ENCODE measurements at places on chromosomes 5 and 9. TPM values are rescaled to one million over a fixed set of nuclear protein-coding genes. Genes with fewer than 3 reads are reported as not detected.

DNA sequence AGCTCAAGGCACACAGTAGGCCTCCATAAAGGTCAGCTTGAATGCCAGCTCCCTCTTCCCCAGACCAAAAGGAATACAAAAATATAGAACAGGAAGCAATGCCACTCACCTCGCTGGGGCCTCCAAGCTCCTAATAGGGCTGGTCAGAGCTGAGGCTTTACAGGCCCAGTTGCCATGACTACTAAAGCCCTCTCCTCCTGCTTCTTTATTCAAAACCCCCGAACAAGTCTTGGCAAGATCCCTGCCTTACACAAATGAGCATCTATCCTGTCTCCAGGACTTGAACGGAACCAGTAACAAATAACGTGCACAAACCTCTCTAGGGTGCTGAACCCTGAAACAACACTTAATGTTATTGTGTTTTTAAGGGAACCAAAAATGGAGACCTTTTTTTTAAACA lies 136.3 kb downstream of the SIL1 start:
- no peak for DNase-seq

DNA sequence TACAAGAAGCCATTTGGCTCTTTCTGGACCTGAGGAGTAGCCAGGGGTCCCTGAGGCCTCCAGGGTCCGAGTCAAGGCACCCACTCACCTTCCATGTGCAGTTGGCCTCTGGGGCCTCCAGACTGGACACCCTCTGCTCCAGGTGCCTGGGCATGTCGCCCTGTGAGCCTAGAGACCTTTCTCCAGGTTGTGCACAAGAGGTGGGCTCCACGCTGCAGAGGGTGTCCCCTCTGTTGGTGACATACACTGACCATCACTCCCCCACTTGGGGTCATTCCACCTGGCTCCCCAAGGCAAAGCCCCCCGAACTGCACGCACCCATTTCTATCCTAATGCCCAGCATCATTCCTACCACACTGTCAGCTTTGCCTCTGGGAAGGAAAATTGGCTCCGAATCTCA lies 48.8 kb downstream of the RASGEF1C start:
- DNase-seq = no peak

GRCh38 chr5:134255418-134256150 lies 29.7 kb upstream of the PPP2CA start:
- no peak for DNase-seq

GRCh38 chr5:533243-533954 lies 9.2 kb upstream of the SLC9A3 start:
- no peak for DNase-seq

The SPATA31D4 gene
- total RNA-seq = not detected

DNA sequence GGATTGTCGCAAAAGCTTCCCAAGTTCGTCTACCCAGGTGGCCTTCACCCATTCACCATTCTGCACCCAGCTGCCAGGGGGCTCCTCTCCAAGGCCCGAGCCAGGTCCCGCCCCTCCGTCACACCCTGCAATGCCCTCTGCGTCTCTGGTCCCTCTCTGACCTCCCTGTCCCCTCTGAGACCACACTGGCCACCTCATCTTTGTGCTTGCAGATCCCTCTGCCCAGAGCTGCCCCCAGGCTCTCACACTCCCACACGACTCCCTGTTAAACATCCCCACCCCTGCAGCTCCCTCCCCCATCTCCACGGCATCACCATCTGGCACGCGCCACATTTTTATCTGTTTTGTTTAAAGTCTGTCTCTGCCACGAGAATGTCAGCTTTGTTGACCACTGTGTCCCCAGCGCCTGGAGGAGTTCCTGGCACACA lies 243.6 kb downstream of the PBX3 start:
- no peak for DNase-seq

DNA sequence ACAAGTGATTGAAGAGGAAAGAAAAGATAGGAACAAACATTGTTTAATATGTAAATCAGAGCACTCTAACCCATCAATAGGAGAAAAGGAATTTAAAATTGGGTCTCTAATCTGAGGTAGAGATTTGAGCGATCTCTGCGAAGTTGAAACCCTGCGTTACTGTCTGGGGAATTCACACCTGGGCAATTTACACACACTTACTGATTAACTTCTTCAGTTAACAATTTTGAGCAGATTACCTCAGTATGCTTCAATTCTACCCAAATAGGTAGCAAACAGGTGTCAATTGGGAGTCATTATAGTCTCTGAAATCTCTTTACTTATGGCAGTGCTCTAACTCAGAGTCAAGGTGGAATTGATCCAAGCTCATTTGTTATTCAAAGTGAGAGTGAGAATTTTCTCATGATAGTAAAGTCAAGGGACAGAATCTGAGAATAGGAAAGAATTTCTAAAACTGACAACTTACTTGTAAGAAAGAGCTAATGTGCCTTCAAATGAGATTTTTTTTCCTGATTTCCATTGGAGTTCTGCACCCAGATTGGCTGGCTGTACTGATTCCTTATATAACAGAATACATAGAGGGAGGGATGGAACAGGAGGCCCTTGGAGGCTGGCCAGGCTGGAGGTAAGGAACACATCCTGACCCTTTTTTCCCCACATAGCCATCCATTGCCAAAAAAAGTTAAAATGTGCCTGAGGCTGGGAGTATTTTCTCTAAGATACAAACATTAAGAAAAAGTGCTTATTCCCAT lies 27.1 kb upstream of the IFNA14 start:
- DNase-seq = no peak

DNA sequence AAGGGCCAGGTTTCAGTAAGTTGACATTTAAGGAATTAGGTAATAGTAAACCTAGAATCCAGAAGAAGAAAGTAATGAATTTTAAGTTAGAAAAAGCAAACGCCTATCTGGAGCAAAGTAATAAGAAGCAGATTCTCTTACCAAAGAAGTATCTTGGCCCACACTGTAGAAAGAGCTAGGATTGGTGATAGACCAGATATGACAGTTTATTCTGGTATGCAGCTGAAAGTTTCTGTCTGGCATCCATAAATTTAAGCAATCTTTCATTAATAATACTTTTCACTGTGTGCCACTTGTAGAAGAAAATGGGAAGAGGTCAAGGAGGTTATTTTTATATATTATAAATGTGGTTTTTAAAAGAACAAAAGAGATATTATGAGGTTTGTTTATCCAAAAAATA lies 3.0 kb downstream of the RECK start:
- DNase-seq = no peak

Measured in renal cortical epithelial cell (primary cell).